ENCODE measurements at places on chromosomes 16 and 17. TPM values are rescaled to one million over a fixed set of nuclear protein-coding genes. Genes with fewer than 3 reads are reported as not detected.
A peak's percentile ranks its signal among the peaks of the same experiment; 100 is the strongest.

The SYT17 gene
- not detected for total RNA-seq

The SLC52A1 gene
- 0.53 TPM for total RNA-seq

GRCh38 chr17:78325076-78325687 is 34.7 kb downstream of the SOCS3 start:
- DNase-seq: no peak

GRCh38 chr17:31310260-31310659 is 3.6 kb downstream of the EVI2B start:
- DNase-seq: peak; percentile 81

DNA sequence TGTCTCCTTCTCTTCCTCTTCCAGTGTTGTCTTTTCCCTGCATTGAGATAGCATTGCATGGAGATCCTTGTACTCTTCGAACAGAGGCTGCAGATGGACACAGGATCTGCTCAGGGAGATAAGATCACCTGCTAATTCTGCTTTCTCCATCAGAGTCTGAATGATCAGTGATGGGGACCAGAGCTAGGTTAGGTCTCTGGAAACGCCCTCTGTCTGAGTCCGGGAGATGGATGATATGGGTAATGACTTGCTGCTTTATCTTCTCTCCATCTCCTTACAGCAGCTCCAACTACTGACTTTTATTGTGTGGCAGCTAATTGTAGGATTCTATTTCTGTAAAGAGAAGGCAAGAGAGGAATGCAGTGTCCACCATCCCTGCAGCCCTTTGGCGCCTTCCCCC is 435.6 kb downstream of the WWOX start:
- DNase-seq: no peak

DNA sequence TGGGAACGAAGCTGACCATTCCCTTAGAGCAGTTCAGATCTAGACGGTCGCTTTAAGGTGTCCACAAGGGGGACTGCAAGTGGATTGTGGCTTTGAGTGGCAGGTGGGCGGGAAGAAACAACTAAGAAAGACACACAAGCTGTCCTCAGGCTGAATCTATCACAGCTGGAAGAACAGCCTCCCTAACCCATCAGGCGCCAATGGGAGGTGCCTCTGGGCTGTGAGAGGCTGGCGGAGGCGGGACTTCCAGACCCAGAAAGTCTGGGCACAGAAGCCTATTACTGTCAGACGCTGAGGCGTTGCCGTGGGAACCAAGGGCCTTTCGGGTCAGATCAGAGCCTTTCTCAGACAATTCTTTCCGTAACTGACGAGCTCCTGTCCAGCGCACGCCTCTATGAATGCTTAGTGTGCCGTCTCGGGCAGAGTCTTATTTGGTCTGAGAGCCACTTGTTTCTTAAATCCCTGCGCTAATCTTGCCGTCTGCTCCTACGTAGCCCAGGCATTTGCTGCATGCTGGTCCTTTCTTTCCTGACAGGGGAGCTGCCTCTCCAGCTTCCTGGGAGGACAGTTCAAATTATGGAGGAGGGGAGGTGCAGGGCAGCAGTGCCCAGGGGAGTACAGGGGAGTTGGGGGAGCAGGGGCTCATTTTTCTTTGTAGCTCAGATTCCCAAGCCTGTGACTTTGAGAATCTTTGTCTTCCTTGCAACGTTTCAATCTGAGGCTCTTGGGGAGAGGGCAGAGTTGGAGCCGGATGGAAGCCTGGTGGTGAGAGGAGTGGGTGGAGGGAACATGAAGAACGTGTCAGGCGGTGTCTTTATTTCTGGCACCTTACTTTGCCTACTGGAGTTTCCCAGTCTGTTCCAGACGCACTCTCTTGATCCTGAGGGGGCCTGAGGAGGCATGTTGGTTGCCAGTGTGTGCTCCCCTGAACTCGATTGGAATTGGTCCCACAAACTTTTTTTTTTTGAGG is 618.7 kb downstream of the KCNJ18 start:
- DNase-seq: no peak

The HIC1 gene
- total RNA-seq: 4.9 TPM

The ZNF821 gene
- 8.0 TPM for total RNA-seq

The ARL5C gene
- not detected for total RNA-seq

The RAB37 gene
- 23.2 TPM for total RNA-seq

- no peak for DNase-seq
These were observed at the start of gene PHLPP2 for GRCh38 chr16:71724320-71724751. PHLPP2 (minus strand) TSS chr16:71724701; CDS start chr16:71714795, 9,906 bp downstream.

GRCh38 chr16:82329504-82330192 is 159.6 kb upstream of the MPHOSPH6 start:
- DNase-seq: no peak

DNA sequence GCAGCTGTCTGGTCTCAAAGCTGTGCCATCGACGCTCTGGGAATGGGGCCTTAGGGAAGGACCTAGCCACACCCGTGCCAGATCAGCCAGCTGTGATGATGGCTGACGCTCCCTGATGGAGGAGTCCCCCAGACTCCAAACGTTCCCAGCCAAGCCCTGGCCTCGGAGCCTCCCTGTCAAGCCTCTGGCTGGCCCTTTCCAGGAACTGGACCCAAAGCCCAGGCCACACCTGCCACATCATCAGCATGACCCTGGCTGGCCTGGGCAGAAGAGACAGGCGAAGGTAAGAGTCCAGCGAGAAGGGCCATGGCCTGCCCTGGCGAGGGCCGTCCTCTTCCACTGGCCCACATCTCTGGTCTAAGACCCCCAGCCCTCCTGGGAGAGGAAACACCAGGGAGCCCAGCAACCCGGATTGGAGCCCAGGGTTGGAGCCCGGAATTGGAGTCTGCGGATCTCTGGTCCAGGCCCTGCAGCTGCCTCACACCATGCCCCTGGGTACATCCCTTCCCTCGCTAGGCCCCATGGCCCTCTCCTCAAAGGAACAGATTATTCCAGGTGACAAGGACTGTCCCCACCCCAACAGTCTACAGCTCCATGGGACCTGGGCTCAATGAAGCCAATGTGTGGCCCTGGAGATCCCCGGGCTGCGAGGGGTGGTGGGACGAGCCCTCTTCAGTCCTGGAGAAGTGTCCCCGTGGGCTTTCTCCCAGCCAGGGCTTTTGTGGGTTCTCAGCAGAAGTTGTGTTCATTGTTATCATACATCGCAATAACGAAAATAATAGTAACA is 105.1 kb upstream of the TNRC6C start:
- DNase-seq: no peak

- peak; percentile 93 for DNase-seq
These were observed 3.2 kb downstream of the MYL11 start for GRCh38 chr16:30377812-30378235.

DNA sequence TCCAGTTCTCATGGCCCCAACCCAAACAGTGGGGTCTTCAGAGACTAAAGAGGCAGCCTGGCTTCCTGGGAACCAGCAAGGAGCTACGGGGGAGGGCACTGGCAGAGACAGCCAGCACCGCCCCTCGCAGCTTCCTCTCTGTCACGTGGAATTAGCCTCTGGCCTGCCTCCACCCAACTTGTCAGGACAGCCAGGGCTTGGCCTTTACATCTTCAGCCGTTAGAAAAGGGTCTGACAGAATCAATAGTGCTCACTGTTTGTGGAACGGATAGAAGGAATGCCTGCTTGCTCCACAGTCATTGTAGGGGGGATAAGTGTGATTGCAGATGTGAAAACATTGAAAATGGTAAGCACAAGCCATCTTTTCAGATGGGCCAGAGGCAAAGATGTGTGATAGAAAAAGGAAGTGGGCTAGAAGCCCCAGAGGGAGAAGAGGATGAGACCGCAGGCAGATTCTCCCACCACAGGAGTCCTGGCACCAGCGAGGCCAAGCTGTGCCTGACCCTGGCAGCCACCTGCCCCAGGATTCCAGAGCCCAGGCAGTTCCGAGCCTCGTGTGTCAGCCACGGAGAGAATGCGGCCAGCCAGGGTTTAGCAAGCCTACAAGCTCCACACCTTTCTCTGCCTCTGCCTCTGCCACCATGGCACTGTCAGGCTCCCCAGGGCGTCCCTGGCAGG is 18.6 kb downstream of the GRIN2C start:
- peak; percentile 17 for DNase-seq

- DNase-seq: no peak
These were observed 10.9 kb upstream of the GINS2 start for GRCh38 chr16:85699628-85700027.

DNA sequence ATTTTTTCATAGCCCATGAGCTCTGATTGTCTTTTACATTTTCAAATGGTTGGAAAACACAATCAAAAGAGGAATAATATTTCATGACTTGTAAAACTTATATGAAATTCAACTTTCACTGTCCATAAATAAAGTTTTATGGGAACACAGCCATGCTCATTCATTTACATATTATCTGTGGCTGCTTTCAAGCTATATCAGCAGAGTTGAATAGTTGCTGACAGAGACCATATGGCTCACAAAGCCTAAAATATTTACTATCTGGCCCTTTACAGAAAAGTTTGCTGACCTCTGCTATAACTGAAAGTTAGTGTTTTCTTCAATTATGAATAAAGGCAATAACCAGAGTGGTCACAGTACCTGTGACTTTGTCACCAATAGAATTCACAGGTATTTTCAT is 128.2 kb upstream of the GNAO1 start:
- DNase-seq: no peak

The KRT16 gene
- not detected for total RNA-seq

DNA sequence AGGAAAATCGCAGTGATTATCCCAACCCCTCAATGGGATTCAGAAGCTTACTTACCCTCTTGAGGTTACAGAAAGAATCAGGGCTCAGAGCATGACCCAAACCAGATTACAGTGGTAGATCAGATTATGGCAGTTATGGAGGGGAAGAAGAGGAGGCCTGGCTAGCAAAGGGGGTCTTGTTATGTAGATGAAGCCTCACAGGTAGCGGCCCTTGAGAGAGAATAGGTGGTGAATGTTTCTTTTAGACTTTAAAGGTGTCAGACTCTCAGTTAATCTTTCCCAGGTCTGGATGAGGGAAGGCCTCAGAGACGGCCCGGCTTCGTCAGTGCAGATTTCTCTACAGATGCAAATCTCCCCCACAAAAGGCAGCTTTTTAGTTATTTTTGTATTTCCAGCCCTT is 15.6 kb downstream of the RNF112 start:
- DNase-seq: no peak

DNA sequence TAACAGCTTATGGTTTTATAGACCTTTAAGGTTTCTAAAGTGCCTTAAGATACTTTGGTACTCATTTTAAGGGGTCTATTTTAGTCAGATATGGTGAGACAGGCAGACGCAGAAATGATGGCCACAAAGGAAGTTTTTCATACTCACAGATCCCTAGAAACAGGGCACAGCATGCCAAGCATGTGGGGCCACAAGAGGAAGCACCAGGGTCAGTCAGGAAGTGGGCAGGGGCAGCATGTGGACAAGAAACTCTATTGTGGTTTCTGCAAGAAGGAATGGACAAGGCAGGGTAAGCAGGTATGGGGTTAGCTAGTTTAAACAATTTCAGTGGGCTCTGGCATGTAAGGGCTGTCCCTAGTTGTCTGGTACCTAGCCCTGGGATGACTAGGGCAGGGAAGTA is 8.5 kb downstream of the EFCAB3 start:
- no peak for DNase-seq

The ENPP7 gene
- 0.20 TPM for total RNA-seq

All from CD4-positive, alpha-beta memory T cell (primary cell).